ENCODE measurements at places on chromosomes 11 and 22.

DNA sequence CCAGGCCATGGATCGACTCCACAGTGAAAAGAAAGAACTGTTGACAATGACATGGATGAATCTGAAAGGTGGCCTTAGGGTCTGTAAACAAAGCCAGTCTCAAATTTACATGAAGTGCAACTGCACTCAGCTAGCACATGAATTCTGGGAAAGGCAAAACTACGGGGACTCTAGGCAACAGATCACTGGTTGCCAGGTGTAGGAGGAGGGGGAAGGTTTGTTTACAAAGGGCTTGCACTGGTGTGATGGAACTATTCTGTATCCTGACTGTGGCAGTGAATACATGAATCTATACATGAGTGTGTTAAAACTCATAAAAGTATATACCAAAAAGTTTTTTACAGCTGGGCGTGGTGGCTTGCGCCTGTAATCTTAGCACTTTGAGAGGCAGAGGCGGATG lies 27.3 kb downstream of the ALX4 start:
- DNase-seq: no peak

DNA sequence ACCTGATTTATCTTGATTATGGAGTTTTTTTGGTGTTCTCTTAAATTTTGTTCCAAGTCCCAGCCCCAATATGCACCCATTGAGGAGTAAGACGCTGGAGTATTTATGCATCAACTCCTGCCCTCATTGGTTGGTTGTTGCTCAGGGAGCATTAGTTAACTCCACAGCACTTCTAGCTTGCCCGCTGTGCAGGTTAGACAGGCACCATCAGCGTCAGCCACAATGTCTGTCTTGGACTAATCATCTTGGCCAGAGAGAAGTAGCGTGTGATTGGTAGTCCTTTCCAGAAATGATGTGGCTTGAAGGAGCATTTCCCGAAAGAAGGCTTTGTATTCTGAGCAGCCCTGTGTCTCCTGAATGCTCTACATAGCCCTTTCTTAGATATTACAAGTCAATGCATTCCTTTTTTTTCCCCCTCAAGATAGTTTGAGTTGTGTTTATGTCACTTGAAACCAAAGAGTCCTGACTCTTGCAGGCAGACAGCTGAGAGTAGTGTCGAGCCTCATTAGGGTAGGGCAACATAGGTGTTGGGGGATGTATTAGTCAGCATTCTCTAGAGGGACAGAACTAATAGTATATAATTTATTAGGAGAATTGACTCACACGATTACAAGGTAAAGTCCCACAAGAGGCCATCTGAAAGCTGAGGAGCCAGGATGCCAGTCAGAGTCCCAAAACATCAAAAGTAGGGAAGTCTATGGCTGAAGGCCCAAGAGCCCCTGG lies 94.6 kb upstream of the RCN1 start:
- no peak for DNase-seq

DNA sequence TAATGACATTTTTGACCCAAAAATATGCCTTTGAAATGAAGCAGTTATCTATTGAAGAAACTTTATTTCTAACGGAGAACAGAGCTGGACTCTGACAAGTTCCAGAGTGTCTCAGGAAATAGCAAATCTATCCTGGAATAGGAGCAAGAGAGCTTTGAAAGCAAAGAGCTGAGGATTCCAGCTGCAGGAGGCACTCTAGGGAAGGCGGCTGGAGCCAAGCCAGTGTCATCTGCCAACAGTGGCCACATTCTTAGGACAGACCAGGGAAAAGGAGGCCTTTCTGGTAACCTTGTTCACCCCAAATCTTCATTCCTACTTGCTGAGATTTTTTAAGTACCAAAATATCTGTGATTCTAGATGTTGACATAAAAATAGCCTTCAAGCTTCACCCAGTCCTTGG lies 493.5 kb upstream of the B3GAT1 start:
- no peak for DNase-seq

- no peak for DNase-seq
Measured at GRCh38 chr11:132898021-132898420, 634.3 kb downstream of the OPCML start.

GRCh38 chr11:29333993-29334775 lies 682.6 kb downstream of the KCNA4 start:
- no peak for DNase-seq

Data from suppressor macrophage treated with lipopolysaccharide for 1 hour (primary cell).